ENCODE measurements at places on chromosomes 1 and 21.

GRCh38 chr1:226945858-226946245, 5.8 kb downstream of the COQ8A start:
- no peak for DNase-seq

DNA sequence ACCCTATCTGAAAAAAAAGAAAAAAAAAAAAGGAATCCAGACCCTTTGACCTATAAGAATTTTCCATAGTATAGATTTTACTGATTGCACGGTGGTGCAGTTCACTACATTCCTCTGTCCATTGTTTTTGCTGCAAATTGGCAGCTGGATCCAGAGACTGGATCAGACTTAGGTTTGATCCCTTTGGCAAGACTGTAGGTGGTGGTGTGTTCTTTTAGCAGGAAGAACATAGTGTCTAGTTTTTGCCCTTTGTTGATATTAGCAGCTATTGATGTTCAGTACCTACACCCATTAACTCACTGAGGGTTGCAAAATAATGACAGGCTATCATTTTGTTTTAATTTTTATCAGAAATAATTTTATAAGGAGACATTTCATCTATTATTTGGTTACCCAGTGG, 37.1 kb downstream of the OSBPL9 start:
- DNase-seq = no peak

GRCh38 chr1:243325305-243325890, 69.6 kb downstream of the SDCCAG8 start:
- DNase-seq = no peak

DNA sequence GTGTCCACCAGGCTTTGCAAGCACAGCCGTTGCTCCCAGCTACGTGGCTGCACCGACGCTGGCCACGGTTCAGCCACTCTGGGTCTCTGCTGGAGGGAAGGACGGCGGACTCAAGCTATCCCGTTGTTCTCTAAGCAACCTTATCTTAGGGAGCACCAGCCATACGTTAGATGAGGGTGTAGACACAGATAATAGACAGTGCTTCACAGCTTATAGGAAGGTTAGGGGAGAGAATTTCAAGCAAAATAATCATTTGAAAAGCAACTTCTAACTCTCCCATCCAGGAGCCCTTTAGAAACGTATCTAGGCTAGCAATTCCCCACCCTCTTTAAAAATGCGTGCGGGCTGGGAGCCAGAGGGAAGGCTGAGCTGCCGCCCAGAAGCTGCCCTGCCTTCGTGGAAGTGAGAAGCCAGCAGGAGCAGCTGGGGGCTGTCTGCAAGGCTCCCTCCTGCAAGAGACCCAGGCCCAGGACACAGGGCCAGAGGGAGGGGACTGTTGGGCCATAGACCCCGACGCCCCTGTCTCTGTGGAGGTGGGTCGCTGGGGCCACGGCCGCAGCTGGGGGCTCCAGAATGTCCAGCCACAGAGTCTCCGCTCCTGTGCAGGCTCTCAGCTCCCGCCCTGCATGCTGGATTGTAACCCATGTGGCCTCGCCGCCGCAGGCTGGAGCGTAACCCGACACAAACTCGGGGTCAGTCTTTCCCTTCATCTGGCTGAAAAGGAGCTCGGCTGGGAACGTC, 31.2 kb upstream of the COL6A2 start:
- DNase-seq = no peak

DNA sequence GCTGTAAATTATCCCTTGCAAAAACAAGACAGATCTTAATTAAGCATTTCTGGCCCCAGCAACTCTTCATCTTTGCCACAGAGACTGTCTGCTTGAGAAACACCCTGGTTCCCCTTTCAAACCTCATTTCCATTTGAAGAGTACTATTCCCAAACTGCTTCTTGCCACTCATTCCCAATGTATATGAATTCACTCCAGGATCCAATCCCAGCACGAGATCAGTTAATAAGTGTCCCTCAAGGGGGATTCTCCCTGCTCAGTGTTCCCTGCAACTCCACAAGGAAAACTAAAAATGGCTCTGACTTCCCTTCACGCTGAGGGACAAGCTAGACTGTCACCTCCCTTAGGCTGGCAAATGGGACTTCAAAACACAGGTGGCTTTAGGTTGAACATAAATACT, 173.2 kb downstream of the SIPA1L2 start:
- no peak for DNase-seq

DNA sequence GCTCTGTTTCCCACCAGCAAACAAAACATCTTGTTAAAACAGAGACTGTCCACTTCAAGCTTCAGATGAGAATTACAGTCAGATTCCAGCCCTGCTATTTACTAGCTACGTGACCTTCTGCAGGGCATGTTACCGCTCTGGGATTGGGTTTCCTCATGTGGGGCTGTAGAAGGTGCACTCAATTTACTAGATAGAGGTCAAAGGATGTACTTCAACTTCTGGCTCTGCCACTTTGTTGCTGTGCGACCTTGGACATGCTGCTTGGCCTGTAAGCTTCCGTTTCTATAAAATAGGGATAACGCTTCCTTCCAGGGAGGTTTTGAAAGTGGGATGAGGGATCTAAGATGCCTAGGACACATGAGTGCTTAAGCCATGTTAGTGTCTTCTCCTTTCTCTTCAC, 46.0 kb upstream of the LRIG2 start:
- DNase-seq = no peak

GRCh38 chr1:169110689-169111447, 4.4 kb downstream of the ATP1B1 start:
- no peak for DNase-seq

GRCh38 chr1:2606881-2607621, 20.5 kb downstream of the PRXL2B start:
- DNase-seq = no peak

DNA sequence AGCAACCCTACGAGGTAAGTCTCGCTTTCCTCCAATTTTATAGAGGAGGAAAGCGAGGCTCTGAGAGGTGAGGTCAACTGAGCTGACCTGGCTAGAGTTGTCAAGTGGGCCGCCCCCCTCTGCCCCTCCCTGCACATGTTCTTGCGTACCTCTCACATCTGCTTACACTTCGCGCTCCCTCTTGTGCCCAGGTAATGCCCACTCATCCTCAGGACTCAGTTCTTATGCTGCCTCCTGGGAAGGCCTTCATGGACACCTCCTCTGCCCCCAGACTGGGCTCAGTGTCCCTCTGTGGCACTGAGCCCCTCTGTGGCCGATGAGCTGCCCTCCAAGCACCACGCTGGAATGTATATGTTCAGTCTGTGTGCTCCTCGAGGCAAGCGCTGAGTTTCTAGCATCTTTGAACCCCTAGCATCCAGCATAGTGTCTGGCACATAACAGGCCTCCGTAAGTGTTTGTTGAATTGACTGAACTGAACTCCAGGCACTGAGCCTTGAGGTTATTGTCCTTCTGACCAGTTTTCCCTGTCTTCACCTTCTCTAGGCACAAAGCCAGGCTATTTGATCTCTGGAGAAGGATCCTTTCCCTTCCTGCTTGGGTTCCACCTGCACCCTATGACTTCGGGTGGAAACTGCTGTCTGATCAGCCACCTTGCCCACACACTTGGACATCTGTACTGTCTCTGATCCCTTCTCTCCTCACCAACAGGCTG, 13.5 kb downstream of the MOV10 start:
- no peak for DNase-seq

- DNase-seq = no peak
Observed at GRCh38 chr1:240407407-240407806, 204.5 kb downstream of the GREM2 start.

DNA sequence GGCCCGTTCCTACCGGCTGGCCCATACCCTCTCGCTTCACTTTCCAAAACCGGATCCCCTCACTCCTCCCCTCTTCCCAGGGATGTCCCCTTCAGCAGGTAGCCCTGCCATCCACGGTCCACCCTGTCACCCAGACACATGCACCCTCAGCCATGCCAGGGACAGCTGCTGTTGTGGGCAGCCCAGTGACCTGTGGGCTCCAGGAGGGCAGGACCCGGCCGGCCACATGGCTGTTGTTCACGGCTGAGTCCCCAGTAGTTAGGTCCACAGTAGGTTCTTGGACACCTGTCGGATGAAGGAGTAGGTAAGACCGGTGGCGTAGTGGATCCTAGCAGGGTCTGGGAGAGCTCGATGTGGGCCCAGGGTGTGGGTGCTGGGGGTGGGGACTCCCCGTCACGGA, 12.5 kb downstream of the SPSB1 start:
- no peak for DNase-seq

- no peak for DNase-seq
Observed at GRCh38 chr1:200739702-200740570, 1.2 kb downstream of the CAMSAP2 start.

DNA sequence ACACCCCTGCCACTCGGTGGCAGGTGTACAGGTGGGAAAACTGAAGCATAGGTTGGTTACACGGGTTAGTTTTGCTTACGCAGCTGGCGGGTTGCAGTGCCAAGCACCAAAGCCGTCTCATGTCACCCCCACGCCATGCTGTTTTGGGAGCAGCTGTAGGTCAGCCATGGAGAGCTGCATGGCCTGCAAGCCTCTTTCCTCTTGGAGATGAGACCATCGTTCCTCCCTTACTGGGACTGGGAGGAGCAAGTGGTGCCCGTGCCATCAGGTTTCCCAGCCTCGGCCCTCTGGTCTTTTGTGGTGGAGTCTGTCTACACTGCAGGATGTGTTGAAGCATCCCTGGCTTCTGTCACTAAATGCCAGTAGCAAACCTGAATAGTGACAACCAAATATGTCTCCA, 46.9 kb downstream of the AJAP1 start:
- no peak for DNase-seq

- DNase-seq = no peak
Observed at GRCh38 chr1:201091256-201091655, 21.0 kb downstream of the CACNA1S start.

GRCh38 chr1:202349206-202349928, 868 bp downstream of the PPP1R12B start:
- peak; percentile 16 for DNase-seq

DNA sequence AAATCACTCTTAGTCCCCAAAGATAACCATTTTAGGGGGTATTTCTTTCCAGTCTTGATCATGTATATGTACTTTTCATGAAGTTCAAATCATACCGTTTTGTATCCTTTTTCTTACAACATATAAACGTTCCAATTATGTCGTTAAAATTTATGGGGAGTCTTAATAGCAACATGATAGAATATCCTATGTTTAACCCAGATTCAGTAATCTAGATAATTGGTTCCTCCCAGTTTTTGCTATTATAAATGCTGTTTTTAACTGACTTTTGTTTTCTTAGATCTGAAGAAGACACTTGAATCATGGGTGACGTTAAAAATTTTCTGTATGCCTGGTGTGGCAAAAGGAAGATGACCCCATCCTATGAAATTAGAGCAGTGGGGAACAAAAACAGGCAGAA, 3.1 kb downstream of the DHX9 start:
- no peak for DNase-seq

- DNase-seq = no peak
Observed at GRCh38 chr1:17617787-17618557, 78.5 kb downstream of the ARHGEF10L start.

- no peak for DNase-seq
Observed at GRCh38 chr1:151620286-151620685, 8.4 kb downstream of the SNX27 start.

DNA sequence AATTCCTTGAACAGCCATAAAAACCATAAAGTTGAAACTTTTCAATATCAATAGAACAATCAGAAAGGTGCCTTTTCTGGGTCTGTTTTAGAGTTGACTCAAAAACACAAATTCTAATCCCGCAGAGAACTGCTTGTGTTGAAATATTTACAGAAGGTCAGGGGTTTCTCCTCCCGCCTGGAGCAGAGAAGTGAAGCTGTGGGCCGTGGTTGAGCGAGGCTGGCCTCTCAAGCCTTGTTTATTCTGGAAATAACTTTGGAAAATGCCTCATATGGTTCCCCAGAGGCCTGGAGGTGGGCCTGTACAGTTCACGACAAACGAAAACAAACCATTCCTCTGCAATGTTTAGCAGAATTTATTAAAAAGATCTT, 90.8 kb upstream of the ERRFI1 start:
- no peak for DNase-seq

DNA sequence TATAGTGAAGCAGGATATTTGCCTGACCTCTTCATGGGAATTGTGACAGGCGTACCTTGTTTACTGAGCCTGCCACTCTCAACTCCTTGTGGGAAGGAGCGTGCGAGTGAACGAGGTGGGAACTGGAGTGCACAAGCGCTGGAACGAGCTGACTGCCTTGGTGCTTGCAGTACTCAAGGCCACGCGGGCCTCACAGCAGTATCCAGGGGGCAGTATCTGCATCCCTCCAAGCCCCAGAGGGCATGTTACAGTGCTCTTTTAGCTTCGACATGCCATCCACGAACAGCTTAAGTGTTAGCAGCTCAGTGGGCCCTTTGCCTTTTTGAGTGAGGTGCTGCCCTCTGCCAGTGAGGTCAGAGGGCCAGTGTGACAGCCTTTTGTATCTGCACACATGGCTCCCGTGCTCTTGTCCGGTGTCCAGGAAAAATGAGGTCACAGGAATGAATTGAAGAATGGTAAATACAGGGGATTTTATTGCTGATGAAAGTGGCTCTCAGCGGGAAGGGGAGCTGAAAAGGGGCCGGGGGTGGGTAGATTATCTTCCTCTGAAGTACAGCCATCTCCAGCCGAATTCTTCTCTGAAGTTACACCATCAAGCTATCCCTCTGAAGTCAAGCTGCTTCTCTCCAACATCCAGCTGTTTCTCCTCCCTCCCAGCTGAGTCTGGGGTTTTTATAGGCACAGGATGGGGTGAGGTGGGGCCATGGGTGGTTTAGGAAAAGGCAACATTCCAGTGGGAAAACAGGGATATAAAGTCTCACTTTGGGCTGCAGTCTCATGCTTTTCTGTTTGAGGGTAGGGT, 69.3 kb downstream of the EPB41 start:
- DNase-seq = no peak

DNA sequence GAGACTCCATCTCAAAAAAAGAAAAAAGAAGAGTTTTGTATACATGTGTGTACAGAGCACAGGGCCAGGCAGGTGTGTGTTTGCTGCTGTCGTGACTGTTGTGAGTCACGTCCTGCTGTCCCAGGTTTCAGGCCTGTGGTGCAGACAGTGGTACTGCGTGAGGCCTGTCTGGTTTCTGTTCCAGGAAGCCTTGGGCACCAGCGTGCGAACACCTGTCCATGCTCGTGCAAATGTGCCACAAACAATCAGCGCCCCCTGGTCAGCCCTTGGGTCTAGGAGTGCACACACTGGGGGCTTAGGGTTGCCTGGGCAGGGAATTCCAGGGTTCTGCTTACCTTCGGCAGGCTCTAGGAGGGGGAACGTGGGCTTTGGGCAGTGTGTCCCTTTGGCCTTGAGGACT, 16.9 kb downstream of the GPR157 start:
- DNase-seq = no peak

GRCh38 chr1:15727866-15728534, 8.1 kb upstream of the SLC25A34 start:
- no peak for DNase-seq

DNA sequence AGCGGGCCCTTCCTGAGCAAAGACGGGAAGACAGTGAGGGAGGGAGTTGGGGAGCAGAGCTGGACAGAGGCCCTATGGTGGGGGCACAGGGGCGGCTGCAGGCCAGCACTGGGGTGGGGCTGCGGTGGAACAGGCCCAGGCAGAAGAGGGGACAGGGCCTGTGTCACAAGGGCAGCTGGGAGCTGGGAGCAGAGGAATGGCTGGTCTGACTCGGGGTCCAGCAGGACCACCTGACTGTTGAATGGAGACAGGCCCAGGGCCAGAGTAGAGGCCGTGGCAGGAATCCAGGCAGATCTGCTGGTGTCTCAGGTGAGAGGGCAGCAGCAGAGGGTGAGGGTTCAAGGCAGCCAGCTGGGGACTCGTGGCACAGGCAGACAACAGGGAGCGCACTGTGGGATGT, 25.3 kb downstream of the CTNNBIP1 start:
- no peak for DNase-seq
